ENCODE measurements at places on chromosomes 4 and X.

- DNase-seq, result no peak
These were observed 123.7 kb upstream of the NUDT6 start for GRCh38 chr4:123046096-123046495.

DNA sequence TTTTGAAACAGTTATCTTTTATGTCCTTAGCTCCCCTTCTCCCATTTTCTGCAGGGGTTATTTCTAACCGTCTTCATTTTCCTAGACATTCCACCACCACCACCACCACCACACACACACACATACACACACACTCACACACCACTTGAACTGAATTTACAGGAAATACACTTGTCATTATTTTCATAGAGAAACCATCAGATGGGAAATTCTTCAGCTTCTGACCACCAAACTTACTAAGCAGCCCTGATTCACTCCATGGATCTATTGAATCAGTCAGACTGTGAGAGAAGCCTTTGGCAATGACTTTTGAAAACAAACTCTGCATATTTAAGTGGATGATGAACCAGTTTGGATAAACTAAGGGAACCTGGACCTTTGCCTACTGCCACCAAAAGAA is 210.1 kb upstream of the NHS start:
- DNase-seq, result no peak

- DNase-seq, result no peak
These were observed 4.1 kb downstream of the MSANTD1 start for GRCh38 chr4:3252831-3253641.

GRCh38 chr4:11408233-11408967 is 20.3 kb downstream of the HS3ST1 start:
- DNase-seq, result no peak

GRCh38 chrX:44765556-44765955 is 78.3 kb upstream of the DUSP21 start:
- DNase-seq, result no peak

DNA sequence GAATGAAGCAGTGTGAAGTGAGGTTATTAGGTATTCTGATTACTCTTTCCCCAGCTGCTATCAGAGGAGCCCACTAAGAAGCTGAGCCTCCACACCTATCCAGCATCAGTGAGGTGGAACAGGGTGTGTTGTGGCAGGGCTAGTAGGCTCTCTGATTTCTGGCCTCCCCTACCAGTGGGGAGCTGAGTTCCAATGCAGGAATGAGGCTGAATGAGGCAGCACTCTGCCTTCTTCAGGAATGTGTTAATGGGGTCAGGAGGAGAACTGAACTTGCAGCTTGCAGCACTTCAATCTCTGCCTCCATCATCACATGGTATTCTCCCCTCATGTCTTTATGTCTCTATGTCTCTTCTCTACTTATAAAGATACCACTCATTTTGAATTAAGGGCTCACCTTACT is 26.9 kb downstream of the SOX3 start:
- no peak for DNase-seq

GRCh38 chr4:22932326-22932725 is 239.6 kb downstream of the GBA3 start:
- no peak for DNase-seq

DNA sequence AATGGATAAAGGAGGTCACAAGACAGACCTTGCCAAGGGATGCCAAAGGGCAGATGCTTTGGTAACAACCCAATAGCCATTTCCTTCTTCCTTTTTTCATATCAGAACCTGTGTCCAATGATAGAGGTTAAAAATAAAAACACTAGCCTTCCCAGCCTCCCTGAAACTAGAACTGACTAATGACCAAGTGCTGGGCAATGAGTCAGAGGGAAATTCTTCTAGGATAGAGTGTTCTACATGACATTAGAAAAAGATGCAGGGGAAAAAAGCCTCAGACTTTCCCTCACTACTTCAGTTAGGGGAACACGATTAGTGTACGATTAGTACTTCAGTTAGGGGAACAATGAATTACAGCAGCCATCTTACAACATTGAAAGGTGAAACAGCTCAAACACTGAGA is 29.3 kb upstream of the FAM47C start:
- DNase-seq, result no peak

DNA sequence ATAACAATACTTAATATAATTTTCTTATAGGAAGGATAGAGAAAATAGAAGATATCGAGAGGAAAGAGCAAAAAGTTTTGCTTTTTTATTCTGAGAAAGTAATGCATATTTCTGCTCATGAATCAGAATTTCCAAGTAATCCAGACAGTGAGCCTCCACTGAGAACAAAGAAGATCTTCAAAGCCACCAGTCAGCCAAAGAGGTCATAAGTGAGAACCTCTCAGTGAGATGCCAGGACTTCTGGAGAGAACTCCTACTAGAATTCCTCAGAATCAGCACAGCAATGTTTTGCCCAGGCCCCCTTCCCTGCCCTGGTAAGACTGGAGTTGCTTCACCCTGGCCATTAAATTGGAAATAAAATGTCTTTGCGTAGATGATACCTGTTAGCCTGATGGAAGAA is 254.4 kb upstream of the FAT4 start:
- DNase-seq, result no peak

DNA sequence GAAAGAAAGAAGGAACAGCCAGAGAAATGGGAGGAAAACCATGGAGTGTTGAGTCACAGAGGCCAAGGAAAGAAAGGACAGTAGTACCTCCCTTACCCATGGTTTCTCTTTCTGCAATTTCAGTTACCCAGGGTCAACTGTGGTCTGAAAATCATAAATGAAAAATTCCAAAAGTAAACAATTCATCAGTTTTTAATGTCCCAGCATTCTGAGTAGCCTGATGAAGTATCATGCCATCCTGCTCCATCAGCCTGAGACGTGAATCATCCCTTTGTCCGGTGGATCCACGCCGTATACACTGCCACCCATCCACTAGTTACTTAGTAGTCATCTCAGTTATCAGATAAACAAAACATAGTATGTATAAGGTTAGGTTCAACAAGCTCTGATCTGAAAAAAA is 114.2 kb downstream of the COMMD8 start:
- no peak for DNase-seq

GRCh38 chrX:16023790-16024734 is 99.3 kb upstream of the GRPR start:
- DNase-seq, result no peak

GRCh38 chrX:39616098-39616729 is 481.5 kb downstream of the BCOR start:
- no peak for DNase-seq

- no peak for DNase-seq
These were observed 692.8 kb upstream of the TENM3 start for GRCh38 chr4:181550381-181550780.

- peak; percentile 72 for DNase-seq
These were observed 37.1 kb upstream of the HERC6 start for GRCh38 chr4:88341227-88342192.

DNA sequence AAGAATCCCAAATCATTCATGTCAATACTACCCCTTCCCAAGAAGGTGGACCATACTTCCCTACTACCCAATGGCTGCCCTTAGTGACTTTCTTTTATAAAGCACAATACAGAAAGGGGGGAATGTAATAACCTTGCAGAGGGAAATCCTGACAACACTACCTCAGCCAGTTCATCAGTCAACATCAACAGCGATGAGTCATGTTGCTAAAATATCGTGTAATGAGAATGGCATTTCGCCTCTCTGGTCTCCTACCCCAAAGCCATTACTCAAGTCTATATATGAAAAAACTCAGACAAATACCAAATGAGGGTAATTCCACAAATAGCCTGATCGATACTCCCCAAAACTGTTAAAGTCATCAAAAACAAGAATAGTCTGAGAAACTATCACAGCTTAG is 3.3 kb upstream of the MAGEA8 start:
- DNase-seq, result no peak

GRCh38 chrX:112834031-112834845 is 6.4 kb downstream of the AMOT start:
- peak; percentile 51 for DNase-seq

DNA sequence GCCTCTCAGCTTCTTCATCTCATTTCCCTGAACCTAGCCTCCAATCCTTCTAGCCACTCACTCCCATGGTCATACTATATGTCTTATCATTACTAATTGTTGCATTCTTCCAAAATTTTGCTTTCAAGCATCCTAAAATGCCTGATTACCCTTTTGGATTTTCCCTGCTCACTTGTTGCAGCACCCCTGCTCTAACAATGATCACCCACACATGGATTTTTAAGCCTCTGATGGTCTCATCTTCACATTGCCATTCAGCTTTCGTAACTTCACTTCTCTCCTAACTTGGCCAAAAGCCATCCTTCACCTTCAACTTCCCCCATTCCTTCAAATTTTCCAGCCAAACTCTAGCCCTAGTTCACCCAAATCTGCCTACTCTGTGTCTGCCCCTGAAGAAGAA is 33.8 kb upstream of the MGST2 start:
- no peak for DNase-seq

DNA sequence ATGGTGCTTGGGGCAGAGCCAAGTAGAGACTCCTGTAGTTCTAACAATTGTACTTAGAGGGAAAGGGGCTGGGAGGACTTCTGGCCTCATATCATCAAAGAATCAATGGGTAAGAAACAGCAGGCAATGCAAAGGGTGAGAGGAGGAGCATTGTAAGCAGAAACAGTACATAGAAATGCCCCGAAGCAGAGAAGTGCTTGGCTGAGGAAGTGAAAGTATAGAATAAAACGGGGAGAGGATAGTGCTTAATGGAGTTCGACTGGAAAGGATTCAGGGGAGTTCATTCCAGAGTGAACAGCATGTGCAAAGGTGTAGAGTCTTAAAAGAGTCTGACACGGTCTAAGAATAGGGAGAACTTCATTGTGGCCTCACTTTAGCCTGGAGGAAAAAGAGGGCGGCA is 103.0 kb downstream of the SYNPO2 start:
- DNase-seq, result no peak
